Activated CD8-positive, alpha-beta memory T cell treated with anti-CD3 and anti-CD28 coated beads, Interleukin-2, amount 50 U/mL, for 48 hours (primary cell): ENCODE measurements at places on chromosomes 13 and 19.

- DNase-seq, result no peak
These were observed 535 bp downstream of the BSG start for GRCh38 chr19:572743-573518.

DNA sequence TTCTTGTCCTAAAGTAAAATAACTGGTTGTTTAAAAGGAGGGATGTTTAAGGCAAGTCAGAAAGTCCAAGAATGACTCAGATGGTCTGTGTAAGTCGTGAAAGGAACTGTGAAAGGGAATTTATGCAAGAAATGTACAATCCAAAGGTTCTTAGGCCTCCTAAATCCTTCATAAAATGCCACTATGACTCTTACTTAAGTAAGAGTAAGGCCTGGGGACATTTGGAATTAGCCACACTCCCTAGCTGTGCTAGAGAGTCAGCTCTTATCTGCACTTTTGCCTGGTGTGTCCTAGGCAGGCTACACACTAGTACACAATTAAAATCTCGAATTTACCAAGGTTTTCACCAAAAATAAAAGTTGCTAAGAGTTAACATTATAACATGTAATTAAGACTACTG is 686.9 kb downstream of the UQCRFS1 start:
- no peak for DNase-seq

DNA sequence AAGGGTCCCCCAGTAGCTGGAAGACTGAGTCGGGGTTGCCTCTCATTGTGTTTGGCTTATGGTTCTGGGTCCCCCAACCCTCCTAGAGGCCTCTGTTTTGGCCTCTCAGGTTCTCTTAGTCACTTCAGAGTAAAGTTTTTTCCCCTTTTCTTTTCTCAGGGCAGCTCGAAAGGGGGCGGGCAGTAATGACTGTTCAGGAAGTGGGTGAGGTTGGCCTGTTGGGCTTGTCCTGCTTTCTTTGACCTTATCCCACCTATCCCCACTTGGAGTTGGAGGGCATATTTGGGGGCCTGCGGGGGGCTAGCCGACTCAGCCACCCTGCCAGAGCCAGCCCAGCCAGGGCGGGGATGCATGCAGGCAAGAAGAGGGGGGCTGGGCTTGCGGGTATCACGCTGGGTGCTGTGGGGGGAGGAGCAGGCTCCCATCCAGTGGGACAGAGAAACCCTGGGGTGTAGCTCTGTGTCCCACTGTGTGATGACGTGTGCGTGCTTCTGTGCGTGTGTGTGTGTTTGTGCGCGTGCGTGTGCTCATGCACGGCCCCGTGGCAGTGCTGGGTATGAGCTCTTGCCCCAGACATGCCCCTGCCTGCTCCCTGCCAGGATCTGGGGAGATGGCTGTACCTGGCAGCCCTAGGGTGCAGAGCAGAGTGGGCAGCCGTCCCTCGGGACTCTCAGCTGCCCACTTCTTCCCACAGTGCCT is 1.4 kb downstream of the CIC start:
- peak; percentile 82 for DNase-seq

DNA sequence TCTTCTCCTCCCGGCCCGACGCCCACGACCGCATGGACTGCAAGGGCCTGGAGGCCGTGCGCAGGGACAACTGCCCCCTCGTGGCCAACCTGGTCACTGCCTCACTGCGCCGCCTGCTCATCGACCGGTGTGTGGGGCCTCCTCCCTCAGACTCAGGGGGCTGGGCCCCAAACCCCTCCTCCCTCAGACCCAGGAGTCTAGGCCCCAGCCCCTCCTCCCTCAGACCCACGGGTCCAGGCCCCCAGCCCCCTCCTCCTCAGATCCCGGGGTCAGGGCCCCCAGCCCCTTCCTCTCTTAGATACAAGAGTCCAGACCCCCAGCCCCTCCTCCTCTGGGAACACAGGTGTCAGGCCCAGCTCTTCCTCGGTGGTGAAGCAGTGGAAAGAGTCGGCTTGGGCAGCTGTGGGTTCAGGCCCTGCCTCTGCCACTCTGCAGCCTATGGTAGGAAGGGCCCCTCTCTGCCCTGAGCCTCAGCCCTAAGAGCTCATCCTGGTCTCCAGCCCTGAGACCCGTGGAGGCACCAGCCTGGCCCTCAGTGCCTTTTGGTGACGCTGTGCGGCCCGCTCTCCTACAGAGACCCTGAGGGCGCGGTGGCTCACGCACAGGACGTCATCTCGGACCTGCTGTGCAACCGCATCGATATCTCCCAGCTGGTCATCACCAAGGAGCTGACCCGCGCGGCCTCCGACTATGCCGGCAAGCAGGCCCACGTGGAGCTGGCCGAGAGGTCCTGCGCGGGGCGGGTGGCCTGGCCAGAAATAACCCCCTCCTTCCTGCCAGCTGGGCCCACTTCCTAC is 3.7 kb upstream of the SPIB start:
- DNase-seq, result peak; percentile 94

- no peak for DNase-seq
These were observed 209.5 kb downstream of the DNAJC15 start for GRCh38 chr13:43232873-43233265.
